ENCODE measurements at places on chromosomes 13 and 19.

DNA sequence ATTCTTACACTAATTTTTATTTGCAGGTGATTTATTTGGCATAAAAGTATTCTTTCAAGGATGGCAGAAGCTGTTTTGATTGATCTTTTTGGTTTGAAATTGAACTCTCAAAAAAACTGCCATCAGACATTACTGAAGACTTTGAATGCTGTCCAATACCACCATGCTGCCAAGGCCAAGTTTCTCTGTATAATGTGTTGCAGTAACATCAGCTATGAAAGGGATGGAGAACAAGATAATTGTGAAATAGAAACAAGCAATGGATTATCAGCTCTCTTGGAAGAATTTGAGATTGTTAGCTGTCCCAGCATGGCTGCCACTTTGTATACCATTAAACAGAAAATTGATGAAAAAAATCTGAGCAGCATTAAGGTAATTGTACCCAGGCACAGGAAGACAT lies 1.2 kb downstream of the LACC1 start:
- no peak for DNase-seq

GRCh38 chr19:57829316-57829715 lies 783 bp upstream of the ZNF587B start:
- DNase-seq: no peak

- no peak for DNase-seq
Measured at GRCh38 chr19:33231511-33231910, 5.9 kb upstream of the SLC7A10 start.

DNA sequence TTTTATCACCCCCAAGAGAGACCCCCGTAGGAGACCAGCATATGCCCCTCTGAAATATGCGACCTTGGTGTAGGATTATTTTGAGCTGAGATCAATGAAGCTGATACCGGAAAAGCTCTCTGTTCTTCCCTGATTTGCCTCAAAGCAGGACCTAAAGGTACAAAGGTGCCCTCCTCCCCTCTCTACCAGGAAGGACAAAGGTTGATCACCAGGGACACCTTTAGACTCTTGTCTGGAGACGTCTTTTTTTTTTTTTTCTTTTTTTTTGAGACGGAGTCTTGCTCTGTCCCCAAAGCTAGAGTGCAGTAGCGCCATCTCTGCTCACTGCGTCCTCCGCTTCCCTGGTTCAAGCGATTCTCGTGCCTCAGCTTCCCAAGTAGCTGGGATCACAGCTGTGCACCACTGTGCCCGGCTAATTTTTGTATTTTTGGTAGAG lies 792 bp upstream of the PEX11G start:
- no peak for DNase-seq

DNA sequence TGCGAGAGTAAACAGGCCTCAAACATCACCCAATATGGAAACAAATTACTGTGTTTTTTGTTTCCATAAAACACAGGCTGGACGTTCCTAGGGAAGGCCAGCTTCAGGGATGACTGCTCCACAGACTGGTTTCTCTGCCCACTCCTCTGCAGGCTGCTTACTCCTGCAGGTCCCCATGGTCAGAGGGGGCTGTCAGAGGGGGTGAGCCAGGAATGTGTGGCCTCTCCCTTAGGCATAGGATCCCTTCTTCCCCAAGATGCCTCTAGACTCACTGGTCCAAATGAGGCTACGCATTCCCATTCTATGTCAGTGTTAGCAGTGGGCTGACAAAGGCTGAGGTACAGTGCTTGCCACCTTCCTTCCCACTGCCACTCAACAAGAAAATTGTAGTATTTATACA lies 229.8 kb downstream of the LHFPL6 start:
- no peak for DNase-seq

DNA sequence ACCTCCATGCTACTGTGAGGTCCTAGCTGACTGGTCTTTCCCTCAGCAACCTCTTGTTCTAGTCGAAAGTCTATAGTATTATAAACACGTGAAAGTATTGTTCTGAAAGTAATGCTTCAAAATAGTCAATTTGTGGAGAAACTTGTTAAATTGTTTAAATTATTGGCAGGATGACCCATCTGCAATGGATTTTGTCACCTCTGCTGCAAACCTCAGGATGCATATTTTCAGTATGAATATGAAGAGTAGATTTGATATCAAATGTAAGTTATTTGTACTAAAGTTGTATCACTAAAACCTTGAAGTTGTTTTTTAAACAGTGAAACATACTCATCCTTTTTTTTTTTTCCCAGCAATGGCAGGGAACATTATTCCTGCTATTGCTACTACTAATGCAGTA lies 25.9 kb downstream of the UBA2 start:
- DNase-seq: no peak

DNA sequence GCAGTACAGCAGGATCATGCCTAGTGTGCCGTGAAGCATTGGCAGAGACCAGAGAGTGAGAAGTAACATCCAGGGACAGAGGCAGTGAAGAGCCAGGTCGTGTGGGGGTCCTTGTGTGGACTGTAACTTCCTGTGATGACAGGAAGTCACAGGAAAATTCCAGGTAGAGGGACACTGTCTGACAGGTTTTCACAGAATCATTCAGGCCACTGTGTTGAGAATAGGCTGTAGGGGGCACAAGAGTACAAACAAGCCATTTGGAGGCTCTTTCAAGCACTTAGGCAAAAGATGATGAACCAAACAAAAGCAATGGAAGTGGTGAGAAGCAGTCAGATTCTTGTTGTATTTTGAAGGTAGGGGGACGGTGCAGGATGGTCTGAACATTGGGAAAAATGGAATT lies 46.4 kb downstream of the N4BP2L1 start:
- no peak for DNase-seq

DNA sequence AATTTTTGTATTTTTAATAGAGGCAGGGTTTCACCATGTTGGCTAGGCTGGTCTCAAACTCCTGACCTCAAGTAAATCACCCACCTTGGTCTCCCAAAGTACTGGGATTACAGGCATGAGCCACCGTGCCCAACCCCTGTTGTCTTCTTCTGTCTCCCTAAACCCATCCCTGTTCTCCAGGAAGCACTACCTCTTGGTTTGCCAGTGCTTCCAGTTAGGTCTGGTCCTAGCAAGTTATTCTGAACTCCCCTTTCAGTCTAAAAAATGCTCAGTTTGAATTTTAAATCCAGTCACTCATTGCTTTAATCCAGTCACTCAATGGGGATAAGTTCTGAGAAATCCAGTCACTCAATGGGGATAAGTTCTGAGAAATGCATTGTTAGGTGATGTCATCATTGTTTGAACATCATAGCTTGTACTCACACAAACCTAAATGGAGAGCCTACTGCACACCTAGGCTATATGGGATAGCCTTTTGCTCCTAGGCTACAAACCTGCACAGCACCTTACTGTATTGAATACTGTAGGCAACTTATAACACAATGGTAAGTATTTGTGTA lies 8.0 kb upstream of the ATP4A start:
- no peak for DNase-seq

DNA sequence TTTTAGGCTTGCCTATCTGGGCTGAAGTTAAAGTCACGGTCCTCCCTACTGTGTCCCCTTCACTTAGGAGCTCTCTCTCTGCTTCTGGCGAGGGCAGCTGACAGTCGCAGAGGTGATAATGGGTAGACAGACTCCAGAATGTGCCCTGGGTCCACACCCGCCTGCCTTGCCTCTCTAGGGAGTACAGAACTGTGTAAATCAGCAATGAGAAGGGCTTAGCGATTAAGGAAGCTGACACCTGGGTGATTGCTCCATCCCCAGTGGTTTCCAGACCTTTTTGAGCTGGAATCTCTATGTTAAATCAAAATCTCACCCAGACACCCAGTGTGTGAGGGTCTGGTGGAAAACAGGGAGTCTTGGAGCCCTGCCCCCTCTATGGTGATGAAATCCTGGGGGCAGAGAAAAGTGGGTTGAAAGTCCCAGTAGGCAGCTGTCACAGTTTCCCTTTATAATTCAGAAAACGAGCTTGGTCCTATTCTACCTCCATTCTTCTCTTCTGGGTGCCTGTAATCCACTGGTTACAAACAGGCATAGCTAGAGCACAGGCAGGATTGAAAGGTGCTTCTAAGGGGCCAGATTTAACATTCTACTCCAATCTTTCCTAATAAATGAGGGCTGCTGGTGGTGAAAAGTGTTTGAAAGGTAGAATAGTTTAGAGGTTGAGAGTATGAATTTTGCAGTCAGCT lies 46.9 kb downstream of the OLFM4 start:
- no peak for DNase-seq

DNA sequence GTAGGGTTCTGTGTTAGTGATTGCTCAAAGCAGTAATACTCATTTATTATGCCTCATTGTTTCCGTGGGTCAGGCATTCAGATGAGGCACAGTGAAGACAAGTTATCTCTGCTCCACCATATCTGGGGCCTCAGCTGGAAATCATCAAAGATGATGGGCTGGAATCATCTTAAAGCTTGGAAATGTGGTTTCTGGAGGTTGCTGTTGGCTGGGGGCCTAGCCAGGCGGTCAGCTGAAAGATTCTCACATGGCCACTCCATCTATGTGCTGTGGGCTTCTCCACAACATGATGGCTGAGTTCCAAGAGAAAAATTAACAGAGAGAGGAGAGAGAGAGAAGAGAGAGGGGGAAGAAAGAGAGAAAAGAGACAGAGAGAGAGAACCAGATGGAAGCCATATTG lies 75.5 kb downstream of the OLFM4 start:
- DNase-seq: no peak

DNA sequence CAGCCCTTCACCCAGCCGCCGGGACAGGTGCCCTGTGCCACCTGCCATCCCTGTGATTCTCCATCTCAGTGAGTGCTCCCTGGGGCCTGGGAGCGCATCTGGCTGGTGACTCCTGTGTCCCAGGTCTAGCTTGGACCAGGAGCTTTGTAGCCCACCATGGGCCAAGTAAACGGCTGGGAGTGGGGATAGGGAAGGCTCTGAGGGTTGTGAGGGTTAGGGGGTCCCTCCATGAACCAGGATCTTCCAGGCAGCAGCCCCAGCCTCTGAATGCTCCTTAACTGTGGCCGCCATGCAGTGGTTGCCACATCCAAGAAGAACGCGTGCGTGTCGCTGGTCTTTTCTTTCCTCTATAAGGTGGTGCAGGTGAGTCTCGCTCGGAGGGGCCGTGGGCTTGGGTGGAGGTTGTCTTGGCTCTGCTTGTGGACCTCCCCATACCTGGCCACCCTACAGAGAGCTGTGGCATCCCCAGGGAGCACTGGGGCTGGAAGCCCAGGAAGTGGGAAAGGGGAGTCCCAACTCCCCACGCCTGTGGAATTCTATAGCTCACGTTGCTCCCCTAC lies 8.4 kb downstream of the AP1M1 start:
- DNase-seq: no peak

DNA sequence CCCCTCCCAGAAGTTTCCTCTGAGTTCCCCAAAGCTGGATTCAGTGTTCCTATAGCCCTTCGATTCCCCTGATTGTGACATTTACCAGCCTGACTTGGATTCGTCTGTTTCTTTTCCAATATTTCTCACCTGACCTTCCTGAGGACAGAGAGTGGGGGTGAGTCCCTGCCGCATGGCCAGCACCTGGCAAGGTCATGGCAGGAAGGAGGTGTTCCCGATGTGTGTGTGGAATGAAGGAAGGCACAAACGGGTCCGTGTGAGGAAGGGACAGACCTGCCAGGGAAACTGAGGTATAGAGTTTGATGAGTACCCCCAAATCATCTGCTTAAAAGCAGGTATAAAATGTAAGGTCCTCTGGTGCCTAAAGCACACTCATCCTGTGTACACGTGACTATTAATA lies 3.3 kb downstream of the COL4A1 start:
- DNase-seq: no peak

DNA sequence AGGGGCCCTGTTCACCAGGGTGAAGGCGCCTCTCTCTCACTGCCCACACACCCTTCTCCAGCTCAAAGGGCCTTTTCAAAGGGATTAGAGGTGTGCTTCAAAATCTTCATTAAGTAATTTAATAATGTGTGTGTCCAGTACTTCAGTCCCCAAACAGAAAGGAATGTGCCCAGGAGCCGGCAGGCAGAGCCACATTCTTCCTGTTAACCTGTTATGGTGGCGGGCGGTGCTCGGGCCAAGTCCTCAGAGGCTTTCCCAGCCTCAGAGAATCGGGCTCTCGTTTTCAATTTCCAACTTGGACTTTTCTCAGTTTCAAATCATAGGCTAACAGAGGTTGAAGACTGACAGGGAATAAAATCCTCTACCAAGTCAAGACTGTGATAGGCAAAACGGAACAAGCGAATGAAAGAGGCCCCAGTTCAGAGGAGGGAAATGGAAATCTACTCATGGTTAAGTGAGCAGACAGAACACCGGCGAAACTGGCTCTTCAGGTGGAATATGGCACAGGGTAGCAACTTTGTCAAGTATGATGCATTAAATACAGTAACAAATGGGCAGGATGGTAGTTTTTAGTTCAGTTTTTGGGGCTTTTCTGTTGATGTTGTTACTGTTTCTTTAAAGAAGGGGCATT lies 68.6 kb downstream of the FOXO1 start:
- no peak for DNase-seq

DNA sequence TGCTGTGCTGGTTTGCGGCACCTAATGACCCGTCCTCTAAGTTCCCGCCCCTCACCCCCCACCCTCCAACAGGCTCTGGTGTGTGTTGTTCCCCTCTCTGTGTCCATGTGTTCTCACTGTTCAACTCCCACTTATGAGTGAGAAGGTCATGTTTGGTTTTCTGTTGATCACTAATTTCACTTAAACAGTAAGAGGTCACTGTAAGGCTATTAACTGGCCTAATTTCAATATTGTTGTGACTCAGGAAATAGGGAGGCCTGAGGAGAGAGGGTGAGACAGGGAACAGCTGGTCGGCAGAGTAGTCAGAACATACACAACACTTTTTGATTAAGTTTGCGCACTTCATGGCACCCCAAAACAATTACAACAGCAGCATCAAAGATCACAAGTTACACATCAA lies 15.6 kb downstream of the TUBGCP3 start:
- DNase-seq: no peak

DNA sequence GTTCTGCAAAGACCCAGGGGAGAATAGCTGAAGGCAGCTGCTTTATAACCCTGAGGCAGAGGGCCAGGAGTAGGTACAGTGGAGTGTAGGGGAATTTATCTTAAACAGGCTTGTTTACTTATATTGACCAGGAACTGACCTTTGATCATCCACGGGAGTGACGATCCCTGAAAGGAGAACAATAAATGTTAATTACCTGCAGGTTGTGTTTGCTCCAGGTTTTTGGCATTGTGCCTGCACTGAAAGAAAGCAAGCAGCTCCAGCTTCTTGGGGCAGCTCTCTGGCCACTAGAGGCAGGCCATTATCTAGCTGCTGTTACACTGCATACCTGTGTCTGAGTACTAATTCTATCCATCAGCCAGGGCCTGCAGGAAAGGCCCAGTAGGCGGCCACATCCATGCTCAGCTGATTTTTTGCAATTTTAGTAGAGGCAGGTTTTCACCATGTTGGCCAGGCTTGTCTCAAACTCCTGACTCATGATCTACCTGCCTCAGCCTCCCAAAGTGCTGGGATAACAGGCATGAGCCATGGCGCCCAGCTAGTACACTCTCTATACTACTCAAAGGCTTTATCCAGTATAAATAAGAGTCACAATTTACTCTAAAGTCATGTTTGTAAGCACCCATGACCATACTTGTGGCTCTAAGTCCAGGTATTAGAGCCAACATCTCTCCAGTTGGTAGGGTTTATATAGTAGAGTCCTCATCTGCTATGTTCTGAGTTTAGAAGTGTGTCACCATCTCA lies 8.5 kb upstream of the ZNF91 start:
- DNase-seq: no peak

GRCh38 chr13:20340136-20340758 lies 108.1 kb upstream of the GJB6 start:
- DNase-seq: no peak
